Hematopoietic multipotent progenitor cell (in vitro differentiated cells): ENCODE measurements at places on chromosomes 1 and 21. TPM values are rescaled to one million over a fixed set of nuclear protein-coding genes. Genes with fewer than 3 reads are reported as not detected.

DNA sequence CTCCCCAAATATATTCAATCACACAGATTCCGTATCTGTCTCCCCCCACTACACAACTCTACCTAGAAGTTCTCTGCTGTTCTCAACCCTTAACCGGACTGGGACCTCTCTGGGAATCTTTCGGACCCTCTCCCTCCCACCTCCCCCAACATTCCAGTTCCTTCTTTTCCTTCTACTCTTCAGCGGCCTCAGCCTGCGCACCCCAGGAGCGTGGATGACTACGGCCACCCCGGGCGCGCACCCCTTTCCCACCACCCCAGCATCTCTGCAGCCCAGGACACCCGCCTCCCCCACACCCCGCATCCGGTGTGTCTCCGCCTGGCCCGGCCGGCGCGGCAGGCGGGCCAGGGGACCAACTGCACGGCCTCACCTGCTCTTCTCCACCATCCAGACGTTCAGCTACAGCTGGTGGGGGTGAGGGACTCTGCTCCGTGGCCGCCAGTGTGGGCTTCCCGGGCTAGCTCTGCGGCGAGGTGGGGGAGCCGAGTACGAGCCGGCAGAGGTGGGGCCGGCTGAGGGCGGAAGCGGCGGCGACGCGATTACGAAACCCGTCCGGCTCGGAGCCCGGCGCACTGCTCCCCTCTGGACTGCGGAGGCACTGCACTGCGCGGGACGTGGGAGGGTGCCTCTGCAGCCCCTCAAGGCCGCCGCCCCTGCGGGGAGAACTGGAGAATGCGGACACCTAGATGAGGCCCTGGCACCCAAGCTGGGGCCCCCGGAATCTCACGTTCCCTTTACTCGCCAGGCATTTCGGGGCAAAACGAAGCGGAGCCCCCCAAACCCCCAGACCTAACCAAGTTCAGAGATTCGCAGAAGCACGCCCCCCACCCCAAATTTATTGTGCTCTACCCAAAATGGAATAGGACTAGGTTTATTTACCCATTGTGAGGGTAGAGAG, at the start of gene CDC42SE1:
CDC42SE1 (minus strand) TSS at position 514 of the 898 bp plus-strand sequence. CDS start 3,892 bp downstream, outside the sequence.
- DNase-seq, result peak; percentile 92

GRCh38 chr21:31064803-31065202, 26.5 kb upstream of the KRTAP19-8 start:
- DNase-seq, result no peak

- DNase-seq, result peak; percentile 24
Observed at GRCh38 chr1:196309386-196309785, 298.9 kb downstream of the KCNT2 start.

- no peak for DNase-seq
Observed at GRCh38 chr1:164803366-164803765, 244.4 kb downstream of the PBX1 start.

GRCh38 chr1:91795591-91796389, 90.2 kb downstream of the TGFBR3 start:
- DNase-seq, result no peak

DNA sequence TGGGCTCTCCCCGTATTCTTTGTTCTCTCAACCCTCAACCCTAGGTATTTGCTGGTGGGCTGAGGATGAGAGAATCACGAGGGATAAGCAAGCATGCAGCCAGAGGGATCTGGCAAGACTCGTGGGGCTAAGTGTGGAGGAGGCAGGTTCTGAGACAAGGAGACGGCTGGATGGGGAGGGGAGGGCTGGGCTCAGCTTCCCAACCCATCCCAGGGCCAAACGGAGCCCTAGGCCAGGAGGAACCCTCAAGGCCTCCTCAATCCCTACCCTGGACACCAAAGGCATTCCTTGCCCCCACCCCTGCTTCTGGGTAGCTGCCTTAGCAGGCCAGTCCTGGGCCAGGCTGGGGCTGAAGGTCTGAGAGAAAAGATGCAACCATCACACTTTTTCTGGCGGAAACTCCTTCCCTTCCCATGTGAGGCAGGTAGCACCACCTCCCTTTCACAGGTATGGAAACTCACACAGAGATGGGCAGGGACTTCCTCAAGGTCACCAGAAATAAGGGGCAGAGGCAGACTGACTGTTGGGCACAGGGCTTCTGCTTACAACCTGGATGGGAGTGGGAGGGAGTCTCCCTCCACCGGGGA, 6.2 kb downstream of the MEF2D start:
- no peak for DNase-seq

- peak; percentile 74 for DNase-seq
Observed at GRCh38 chr1:201792534-201793305, 36.2 kb upstream of the IPO9 start.

DNA sequence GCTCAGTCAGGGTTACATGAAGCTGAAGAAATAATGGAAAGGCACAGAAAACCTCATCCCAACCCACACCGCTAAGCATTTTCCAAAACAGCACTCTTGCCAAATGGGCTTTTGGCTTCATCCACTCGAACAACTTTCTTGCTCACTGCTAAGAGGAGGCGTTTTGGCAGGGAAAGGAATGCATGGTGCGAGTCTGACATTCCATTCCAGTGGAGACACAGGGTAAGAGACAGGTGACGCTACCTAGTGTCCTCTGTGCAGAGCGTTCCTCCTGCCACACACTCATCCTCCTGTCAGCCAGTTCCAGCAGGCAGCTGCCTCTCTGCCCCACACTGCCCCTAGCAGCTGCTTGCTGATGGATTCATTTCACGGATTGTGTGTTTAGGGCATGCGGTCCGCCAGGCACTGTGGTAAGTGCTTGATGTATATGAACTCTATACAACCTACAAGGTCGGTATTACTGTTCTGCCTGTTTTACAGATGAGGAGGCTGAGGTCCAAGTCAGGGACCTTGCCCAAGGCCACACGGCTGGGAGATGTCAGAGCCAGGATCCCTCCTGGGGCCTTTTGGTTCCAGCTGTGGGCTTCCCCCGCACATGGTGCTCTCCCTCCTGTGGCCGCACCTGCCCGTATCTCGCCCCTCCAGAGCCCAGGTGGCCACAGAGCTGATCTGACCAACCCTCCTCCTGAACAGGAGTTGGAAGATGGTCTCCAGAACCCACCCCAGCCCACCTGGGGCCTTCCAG, 25.7 kb upstream of the BACE2 start:
- no peak for DNase-seq

GRCh38 chr1:77010937-77011336, 143.7 kb downstream of the ST6GALNAC5 start:
- DNase-seq, result no peak

GRCh38 chr1:79827446-79827845, 820.9 kb upstream of the ADGRL4 start:
- no peak for DNase-seq

DNA sequence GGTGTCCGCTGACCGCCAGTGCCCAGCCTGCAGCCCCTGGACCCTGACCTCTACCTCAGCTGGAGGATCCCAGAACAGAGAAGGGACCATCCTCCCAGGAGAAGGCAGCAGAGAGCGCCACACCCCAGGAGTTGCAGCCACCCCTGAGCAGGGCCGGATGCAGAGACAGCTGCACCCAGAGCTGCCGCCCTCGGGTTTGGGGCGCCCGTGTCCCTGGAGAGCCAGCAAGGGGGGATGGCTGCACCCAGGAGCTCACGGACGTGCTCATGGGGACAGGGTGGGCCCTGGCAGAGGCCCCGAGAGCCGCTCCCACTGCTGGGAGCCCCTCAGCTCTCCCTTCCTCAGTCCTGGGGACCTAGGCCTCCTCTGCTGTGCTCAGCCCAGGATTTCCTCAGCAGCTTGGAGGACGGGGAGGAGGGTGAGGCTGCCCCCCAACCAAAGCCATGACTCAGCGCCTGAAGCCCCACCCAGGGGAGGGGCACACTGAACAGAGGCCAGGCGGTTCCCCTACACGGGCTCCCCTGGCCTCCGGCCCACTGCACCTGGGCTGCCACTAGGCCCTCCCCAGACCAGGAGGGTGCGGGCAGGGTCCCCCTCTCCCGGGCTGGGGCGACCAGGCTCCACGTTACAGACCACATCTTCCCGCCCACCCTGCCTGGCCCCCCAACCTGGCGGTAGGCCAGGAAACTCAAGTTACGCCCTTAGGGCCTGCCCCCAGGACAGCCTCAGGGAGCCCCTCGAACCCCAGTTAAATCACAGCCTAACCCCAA, 2.2 kb downstream of the ACAP3 start:
- DNase-seq, result peak; percentile 92

DNA sequence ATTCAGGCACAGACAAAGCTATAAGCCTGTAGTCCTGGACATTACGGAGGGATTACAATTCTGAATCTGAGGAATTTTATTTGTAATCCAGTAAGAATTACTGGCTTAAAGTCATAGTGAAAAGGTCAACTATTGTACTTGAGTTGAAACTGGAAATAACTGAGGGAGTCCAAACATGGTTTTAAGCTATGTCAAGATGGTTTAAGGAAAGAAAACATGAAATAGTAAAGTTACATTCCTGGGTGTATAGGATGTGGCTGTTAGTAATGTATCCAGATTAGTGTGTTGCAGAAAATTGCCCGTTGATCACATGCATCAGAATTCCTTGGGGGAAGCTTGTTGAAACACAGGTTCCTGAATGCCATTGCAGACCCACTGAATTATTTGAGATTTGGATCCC, 124.8 kb upstream of the GORAB start:
- DNase-seq, result no peak

DNA sequence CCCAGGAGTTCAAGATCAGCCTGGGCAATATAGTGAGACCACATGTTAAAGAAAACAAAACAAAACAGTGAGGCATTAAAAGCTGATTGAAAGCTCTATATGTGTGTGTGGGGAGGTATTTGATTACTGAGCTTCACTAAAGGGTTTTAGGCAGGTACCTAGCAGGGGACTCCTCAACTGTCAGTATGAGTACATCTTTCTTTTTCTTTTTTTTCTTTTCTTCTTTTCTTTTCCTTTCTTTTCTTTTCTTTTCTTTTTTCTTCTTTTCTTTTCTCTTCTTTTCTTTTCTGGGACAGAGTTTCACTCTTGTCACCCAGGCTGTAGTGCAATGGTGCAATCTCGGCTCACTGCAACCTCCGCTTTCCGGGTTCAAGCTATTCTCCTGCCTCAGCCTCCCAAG, 8.5 kb upstream of the MYCL start:
- DNase-seq, result no peak

DNA sequence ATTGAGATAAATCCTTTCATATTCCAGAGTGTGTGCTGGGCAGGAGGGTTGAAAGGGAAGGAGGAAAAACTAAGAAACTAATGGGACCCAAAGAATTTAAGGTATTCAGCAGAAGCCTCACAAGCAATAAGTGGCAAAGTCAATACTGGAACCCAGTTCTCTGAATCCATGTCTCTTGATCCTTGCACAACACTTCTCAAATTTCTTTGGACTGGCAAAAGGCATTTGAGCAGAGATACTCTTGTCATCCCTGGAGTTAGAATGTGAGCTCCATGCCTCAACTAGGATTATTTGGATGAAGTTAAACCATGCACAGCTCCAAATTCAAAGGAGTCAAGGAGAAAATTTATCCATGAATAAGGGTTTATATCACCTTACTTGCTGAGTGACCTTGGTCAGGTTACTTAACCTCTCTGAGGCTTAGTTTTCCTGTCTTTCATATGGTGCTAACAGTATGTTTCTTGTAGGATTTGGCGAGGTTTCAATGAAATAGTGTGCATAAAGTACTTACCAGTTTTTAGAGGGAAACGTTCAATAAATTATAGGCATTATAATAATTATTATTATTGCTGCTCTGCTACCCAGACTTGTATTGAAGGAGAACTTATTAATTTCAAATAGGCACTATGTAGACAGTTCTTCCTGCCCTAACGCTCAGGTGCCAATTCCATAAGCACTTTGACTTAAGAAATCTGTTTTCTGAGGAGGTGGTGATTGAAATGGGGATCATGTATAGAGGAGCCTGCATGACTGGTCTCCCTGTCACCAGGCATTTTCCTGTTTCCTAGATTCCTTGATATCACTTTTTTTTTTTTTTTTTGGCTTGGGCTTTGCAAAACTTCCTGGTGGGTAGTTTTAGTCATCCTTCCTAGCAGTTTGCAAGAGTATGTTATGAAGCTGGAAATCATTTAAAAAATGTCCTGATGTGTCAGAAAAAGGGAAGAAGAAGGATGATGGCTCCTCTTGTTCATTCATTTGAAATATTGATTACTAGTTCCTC, 125.0 kb upstream of the JUN start:
- DNase-seq, result no peak

- DNase-seq, result no peak
Observed at GRCh38 chr1:151009674-151010345, 1.6 kb downstream of the PRUNE1 start.

- DNase-seq, result peak; percentile 44
Observed at GRCh38 chr21:44083631-44084291, 23.4 kb upstream of the PWP2 start.

DNA sequence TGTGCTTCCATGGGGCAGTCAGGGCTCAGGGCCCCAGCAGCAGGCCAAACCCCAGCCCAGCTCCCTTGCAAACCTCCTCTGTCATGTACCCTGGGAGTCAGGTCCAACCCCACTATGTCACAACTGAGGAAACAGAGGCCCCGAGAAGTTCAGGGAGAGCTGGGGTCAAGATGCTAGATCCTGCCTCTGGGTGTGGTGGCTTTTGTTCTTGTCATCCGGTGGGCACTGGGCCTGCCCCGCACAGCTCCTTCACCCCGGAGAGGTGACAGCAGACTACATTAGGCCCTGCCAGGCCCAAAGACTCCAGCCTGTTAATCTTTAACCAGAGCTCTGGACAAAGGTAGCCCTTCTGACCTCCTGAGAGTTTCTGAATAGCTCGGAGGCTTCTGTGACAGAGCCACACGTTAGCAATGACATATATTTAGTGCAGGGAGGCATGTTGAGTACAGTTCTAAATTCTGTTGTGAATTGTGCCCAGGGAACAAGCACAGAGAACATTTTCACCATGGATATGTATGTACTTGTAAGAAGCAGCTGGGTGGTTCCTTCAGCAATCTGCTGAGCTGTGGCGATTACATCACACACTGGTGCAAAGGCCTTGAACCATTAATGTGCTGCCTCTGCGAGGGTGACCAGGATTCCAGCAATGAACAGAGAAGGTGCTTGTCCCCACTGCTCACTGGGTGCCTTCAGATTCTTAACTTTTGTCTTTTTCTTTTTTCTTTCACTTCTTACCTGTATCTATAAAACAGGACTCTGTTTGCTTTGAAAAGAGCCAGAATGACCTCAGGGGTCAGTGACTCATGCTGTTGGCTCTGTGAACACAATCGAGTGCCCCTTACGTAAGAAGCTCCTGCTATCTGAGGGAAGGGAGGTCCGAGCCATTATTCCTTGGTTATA, 102.8 kb downstream of the RHOU start:
- no peak for DNase-seq

DNA sequence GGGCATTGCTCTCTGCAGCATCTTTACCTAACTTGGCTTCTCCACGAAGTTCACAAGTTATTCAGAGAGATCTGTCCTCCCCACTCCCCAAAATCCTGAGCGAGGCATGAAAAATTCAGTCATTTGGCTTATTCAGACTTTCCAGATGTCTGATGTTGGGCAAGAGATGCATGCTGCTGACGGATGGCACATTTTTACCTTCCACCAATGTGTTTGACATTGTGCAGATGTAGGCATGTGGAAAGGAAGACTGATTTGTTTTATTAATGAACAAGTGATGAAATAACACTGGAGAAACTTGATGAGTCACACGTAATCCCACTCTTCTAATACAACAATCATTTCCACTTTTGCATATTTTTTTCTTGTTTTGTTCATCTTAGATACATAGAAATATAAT, 86.7 kb downstream of the C1orf94 start:
- DNase-seq, result no peak

The TNFRSF8 gene
- 0.27 TPM for total RNA-seq

The HOOK1 gene
- total RNA-seq, result 1.3 TPM

The MKNK1 gene
- total RNA-seq, result 17.2 TPM

The ZNF124 gene
- 46.9 TPM for total RNA-seq

The ZNF695 gene
- total RNA-seq, result 1.3 TPM

The FOXD2 gene
- total RNA-seq, result 0.27 TPM

The TNFSF4 gene
- total RNA-seq, result 19.4 TPM

The OR2G6 gene
- not detected for total RNA-seq
